ENCODE measurements at places on chromosomes 11 and 22.

DNA sequence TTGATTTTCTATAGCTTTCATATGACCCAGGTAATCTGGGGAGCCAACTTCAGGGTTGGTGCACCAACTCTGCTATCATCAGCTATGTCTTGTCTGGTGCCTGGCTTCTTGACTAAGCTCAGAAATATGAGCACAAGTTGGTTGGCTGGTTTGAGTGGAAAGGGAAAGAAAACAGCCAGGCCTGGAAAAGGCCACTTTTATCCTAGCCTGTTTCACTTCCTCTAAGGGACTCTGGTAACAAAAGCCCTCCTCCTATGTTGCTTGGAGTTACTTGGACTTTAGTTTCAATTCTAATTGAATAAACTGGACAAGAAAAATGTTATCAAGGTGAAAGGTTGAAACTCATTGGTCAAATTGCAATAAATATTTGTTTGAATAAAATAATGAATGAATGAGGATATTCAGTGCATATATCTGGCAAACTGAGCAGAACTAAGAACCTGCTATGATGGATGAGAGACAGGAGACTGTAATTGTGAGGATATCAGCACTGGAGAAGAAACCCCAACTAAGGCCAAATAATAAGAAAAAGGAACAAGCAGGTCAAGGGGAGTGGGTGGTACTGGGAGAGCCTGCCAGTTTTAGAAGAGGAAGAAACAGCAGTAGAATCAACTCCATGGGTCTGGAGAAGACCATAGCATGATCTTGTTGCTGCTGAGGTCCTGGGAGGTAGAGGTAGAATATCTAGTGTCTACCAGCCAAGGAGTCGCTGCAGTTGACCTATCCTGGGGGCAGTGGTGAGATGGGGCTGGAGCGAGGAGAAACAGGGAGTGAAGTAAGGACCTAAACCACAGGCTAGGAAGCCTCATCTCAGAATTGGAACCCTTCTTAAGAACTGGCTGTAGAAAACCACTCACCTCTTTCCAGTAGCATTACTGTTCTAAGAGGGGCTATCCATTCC, 8.2 kb downstream of the ROBO4 start:
- no peak for DNase-seq

- DNase-seq, result no peak
Observed at GRCh38 chr11:130865091-130865773, 51.0 kb downstream of the SNX19 start.

DNA sequence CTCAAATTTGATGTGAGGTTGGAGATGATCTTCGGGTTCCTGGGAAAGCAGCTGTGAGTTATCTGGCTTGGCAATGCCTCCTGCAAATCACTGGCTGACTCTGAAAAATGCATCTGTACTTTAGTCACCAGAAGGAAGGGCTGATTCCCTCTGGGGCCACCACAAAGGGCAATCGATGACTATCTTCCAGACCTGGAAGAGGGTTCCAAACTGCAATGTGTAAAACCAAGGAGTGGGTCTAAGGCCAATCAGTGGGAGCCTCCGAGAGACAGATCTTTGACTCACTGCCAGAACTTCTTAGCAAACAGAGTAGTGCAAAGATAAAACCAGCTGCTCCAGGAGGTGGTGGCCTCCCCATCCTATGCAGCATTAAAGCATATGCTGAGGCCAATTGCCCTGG, 29.1 kb upstream of the PAK1 start:
- DNase-seq, result no peak

GRCh38 chr22:50201191-50202129, 649 bp downstream of the SELENOO start:
- no peak for DNase-seq

- no peak for DNase-seq
Observed at GRCh38 chr11:12015486-12015885, 7.1 kb upstream of the DKK3 start.

- DNase-seq, result no peak
Observed at GRCh38 chr11:133171374-133171773, 360.9 kb downstream of the OPCML start.

GRCh38 chr11:34063061-34063795, 11.7 kb downstream of the CAPRIN1 start:
- no peak for DNase-seq

- DNase-seq, result no peak
Observed at GRCh38 chr22:32206774-32207758, 2.2 kb upstream of the RFPL2 start.

DNA sequence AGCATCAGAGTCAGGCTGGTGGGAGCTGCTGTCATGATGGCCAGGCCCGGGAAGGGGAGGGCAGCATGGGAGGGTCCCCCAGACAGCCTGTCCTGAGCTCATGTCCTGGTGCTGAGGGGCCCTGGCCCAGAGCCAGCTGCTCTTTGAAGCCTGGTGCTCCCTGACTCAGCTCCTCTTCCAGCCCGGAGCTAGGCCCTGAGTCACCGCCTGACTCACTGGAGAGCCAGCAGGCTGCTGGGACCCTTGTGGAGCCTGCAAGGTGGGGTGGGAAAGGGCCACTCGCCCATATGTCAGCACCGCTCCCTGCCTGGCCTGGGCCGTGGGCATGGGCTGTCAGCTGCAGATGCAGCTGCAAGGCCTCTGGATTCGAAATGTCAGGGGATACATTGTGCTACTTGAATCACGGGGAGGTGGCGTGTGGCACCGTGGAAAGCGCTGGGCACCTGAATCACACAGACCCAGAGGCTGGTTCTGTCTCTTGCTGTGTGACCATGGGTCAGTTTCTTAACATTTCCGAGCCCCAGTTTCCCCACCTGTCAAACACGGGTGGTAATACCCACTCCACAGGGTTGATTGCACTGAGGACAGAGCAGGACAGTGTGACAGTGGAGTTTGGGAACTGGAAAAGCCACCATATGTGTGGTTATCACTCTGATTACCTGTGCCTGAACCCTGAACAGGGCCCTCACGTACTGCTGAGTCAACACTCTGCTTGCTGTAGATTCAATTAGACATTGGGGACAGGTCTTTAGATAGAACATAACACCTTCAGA, 4.4 kb downstream of the CACNA1I start:
- DNase-seq, result no peak

- DNase-seq, result no peak
Observed at GRCh38 chr11:97537407-97538150, 1147.8 kb downstream of the JRKL start.

DNA sequence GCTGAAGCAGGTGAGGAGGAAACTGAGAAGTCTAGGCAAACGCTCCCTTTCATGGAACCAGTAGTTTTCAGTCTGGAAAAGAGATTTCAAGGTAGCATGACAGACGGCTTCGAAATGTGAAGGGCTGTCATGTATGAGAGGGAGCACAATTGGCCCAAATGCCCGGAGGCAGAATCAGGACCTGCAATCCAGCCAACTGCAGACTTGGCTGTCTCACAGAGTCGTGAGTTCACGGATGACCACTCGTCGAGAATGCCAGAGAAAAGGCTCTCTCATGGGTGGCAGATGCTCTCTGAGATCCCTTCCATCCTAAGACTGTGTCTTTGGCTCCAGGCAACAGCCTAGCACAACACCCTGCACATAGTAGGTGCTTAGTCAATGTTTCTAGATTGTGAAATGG, 134.8 kb downstream of the DSCAML1 start:
- DNase-seq, result no peak

GRCh38 chr22:27990451-27990840, 71.4 kb upstream of the PITPNB start:
- DNase-seq, result no peak

- no peak for DNase-seq
Observed at GRCh38 chr11:106422583-106422982, 345.1 kb downstream of the AASDHPPT start.

- DNase-seq, result no peak
Observed at GRCh38 chr11:119318240-119319135, 1.6 kb upstream of the MCAM start.

GRCh38 chr11:133904818-133905515, 51.8 kb downstream of the IGSF9B start:
- DNase-seq, result peak; percentile 4

- DNase-seq, result no peak
Observed at GRCh38 chr11:57071829-57072228, 83.1 kb downstream of the OR5AK2 start.

GRCh38 chr22:39302431-39302960, 16.9 kb downstream of the RPL3 start:
- DNase-seq, result no peak

DNA sequence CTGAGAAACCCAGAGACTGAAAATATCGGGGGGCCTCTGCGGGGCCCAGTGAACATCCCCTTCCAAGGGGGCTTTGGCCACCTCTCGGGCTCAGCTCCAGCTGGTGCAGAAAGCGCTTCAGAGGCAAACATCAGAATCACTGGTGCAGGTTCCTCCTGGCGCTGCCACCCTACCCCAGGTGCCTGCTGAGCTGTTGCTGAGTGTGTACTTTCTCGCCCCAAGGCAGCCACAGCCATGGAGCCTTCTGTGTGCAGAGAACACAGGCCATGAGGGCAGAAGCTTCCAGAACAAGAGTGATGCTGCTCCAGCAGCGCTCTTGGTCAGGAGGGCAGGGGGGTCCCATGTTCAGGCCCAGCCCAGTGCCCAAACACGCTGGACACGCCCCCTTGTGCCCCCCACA, 6.3 kb downstream of the DRD4 start:
- no peak for DNase-seq

GRCh38 chr11:61567286-61568061, 13.4 kb downstream of the SYT7 start:
- DNase-seq, result peak; percentile 73

DNA sequence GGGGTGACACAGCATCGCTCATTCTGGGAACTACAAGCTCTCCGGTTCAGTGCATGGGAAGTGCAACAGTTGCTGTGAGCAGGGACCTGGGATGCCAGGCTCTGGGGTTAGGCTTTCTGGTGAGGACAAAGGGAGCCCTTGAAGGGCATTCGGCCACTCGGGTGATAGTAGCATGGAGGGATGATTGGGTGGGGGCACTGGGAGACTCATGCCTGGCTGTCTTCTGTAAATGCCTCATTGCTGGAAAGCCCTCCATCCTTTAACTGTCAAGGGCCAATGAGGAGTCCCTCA, 9.9 kb downstream of the OAF start:
- DNase-seq, result no peak

GRCh38 chr11:127059750-127060149, 59.2 kb upstream of the KIRREL3 start:
- no peak for DNase-seq

GRCh38 chr22:47130883-47131631, 368.6 kb downstream of the TBC1D22A start:
- DNase-seq, result no peak

- DNase-seq, result peak; percentile 72
Observed at GRCh38 chr22:35582861-35583670, 34.1 kb downstream of the MB start.

DNA sequence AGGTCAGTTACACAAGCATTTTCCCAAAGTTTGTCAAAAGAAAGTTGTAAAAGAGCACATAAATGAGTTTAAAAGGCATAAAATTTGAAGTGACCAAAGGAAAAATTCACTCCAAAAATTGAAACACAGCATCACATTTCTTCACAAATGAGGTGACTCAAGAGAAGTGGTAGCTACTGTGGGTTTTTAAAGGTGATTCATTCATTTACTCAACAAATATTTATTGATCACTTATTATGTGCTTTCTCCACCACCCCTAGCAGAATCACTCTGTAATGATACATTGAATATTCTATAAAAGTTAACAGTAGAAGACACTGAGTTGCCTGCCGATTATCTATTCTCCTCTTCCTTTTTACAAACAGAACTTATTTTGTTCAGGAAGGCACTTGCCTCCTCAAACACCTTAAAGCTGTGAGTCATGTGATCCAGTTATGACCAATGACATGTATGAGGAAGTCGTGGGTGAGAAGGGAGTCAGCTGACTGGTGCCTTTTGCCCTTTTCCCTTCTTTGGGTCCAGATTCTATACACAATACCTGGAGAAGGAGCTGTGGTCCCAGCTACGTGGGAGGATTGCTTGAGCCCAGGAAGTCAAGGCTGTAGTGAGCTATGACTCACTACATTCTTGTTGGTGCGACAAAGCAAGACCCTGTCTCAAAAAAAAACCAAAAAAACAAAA, 67.7 kb upstream of the CLNS1A start:
- no peak for DNase-seq

DNA sequence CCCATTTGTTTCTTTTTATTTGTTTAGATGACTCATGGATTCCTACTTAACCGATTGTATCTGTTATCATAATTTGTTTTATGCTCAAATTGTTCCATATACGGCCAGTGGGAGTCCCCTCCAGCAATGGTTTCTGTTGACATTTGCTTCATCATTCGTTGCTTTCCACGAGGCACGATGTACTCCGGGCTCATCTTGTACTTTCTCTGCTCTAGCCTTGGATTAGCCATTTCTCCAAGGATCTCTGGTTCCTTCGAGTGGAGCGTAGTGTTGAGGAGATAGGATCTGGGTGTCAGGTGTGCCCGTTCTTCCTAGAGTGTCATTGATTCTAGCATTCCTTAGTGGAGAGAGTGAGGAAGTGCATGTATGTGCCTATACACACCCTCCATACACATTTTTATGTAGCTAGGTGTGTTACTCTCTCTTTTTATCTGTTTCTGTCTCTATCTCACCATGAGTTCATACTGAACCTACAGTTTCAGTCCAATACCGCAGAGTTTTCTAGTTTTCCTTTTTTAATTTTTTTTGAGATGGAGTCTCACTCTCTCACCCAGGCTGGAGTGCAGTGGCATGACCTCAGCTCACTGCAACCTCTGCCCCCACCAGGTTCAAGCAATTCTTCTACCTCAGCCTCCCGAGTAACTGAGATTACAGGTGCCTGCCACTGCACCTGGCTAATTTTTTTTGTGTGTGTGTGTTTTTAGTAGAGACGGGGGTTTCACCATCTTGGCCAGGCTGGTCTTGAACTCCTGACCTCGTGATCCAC, 31.4 kb downstream of the TECTA start:
- DNase-seq, result no peak

DNA sequence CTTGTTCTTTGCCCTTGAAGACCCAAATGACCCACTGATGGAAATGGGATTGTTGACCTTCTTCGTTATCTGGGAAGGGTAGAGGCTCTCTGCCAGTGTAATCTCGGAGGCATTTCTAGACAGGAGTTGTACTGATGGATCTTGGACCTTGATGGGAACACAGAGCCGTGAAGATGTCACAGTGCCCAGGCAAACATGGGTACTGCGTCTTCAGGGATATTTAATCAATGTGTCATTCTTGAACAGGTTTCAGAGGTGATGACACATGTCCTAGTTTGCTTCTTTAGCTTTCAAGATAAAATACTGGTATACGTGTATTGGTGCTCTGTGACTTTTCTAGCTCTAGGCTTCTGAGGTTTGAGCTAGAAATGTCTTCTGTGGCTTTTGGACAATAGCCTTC, 6.2 kb downstream of the LDLRAD3 start:
- no peak for DNase-seq

DNA sequence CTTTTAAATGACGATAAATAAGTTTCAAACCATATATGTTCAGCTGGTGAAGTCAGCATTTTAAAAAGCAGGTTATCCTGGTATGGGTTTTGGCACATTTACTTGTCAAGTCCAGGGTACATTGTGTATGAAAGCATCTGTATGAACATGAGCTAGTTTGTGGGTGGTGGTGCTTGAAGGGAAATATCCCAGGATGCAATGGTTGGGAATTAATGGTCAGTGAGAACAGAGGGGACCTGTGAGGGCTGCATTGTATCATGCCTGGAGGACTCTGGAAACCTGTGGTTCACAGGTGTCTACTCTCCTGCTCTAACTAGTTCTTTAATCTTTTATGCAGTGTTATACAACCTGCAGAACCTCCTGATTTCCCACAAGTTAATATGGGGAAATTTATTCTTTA, 5.8 kb downstream of the DEPDC7 start:
- DNase-seq, result no peak
